ENCODE measurements at places on chromosomes 3 and 15.

- ATAC-seq, result no peak
These were observed 79.8 kb downstream of the TGFBR2 start for GRCh38 chr3:30686176-30686575.

DNA sequence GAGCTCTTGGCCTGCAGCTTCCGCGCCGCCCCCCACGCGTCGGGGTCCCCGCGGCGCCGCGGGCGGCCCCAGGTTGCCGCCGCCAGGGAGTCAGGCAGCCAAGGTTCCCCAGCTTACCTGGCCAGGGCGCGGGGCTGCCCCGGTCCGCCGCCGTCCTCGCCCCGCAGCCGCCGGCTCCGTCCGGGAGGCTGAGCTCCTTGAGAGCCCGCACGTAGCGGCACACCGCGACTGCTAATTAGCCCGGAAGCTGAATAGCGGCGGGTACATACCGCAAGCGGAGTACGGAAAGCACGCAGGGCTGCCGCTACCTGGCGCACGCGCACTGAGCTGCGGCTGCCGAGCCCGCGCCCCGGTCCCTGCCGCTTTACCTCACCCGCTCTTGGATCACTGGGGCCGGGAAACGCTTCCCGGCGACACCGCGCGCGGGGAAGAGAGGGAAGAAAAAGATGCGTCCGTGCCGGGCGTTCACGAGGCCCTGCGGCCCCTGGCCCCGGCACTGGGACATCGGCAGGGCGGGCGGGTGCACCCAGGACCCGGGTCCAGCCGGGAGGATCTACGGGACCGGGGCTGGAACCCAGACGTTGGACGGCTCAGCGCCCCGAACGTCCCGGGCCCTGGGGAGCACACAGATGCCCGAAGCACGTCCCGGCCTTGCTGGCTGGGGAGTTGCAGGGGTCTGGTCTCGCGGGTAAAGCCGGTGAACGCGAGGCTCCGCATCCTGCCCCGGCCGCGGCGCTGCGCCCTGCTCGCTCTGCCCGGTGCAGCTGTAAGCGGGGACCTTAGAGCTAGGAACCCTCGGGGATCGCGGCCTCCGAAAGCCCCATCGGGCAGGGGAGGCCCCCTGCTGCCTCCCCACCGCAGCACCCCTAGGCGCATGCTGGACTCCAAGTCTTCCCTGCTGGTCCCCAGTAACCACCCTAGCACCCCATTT is at the start of gene GOLGA8B:
GOLGA8B (minus strand) TSS at position 253 of the 931 bp plus-strand sequence. CDS start 47,739 bp downstream, outside the sequence.
- ATAC-seq, result peak; percentile 84

- ATAC-seq, result no peak
These were observed 19.0 kb downstream of the GORASP1 start for GRCh38 chr3:39088456-39088855.

DNA sequence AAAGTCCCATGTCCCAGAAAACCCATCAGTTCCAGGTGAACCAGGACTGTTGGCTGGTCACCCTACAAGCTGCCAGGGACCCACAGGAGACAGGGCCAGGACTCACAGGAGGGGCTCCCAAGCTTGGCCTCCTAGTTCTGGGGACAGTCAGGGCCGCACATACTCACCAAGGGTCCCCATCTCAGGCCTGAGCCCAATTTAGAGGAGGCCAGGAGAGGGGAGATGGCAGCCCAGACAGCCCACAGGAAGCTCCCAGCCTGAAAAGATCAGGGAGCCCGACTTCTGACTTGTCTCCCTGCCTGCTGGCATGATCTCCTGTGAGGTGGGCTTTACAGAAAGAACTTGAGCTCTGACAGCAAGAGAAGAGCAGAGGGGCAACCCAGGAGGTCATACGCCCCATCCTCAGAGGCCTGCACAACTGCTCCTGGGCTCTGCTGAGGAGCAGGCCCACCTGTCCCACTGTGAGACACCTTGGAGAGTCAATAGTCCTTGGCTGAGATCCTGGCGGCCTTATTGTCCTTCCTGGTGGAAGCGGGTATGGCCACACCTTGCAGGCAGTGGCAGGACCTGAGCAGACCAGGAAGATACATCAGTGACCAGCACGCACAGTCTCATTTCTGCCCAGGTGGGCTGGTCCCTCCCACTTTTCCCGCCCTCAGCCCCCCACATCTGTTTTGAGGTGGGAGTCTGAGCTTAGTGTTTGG is 2.5 kb upstream of the ISLR start:
- ATAC-seq, result no peak

DNA sequence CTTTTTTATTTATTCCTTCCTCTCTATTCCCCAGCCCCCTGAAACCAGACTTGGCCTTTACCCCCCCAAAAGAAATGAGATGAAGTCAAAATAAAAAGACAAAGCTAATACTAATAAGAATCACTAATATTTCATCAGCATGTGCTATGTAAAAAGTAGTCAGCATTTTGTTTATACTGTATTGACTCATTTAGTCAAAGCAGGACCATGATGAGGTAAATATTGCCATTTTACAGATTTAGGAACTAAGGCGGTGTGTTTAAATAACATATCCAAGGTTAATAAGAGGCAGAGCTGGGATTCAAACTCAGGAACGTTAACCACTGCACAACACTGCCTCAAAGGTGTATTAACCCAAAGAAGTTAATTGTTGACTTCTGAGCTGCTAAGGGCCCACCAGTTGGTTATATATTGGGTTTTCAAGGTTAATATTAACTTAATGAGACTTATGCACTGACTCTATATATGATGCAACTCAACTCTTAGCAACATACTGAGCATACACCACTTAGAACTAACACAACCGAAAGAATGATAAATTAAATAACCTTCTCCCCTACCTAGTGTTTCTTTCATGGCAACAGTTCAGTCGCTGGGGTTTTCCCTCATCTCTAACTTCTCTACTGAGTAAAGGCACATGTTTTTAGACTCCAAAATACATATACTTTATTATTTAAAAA is 34.7 kb downstream of the FOXP1 start:
- ATAC-seq, result no peak
